ENCODE measurements at places on chromosomes 16 and 17.
A peak's percentile ranks its signal among the peaks of the same experiment; 100 is the strongest.

GRCh38 chr17:36856903-36857381, 80.3 kb upstream of the LHX1 start:
- peak; percentile 70 for DNase-seq

DNA sequence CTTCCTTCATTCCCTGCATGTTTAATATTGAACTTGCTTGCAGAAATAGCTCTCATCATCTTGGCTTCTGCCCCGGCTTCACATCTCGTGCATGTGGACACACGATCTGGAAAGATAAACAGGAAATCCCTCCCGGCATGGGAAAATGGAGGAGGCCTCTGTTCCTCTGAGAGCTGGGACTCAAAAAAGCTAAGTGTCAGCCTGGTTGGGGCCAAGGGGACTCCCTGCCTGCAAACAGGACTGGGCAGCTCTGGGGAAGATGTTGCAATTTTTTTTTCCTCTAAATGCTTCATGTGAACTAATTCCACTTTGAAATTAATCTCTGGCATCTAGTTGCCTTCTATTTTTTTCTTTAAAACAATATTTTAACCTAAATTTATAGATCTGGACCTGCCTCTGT, 24.8 kb downstream of the ITPRIPL2 start:
- DNase-seq, result no peak

GRCh38 chr17:17114592-17115225, 72.5 kb downstream of the MPRIP start:
- peak; percentile 19 for DNase-seq

DNA sequence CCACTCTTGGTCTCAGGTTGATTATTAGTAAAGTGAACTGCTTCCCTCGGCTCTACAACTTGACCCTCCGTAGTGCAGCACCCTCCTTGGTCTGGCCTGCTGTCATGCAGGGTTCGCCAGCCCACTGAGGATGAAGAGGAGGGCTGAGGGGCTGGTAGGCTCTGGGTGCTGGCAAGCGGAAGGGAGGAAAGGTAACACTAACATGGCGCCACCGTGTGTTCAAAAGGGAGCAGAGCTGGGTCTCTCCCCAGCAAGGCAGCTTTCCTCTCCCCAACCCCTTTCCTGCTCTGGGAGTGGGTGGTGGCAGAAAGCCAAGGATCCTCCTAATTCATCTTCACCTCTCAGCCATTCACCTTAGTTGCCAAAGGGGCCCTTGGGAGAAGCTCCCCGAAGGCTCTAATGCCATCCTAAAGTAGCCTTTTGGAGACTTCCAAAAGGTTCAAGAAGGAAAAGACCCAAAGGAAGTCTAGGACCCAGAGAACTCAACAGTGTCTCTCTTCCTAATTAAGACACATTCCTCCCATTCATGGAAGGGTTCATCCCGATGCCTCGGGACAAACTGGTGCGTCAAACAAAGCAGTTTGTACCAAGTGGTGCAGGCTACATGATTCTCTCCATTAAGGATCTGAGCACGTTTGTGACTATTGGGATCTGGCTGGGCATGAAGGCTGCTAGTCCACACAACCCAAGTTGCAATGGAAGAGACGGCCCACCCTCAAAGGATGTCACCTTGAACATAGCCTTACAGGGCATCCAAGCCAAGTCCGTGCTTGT, 90.8 kb upstream of the TOB1 start:
- peak; percentile 76 for DNase-seq

DNA sequence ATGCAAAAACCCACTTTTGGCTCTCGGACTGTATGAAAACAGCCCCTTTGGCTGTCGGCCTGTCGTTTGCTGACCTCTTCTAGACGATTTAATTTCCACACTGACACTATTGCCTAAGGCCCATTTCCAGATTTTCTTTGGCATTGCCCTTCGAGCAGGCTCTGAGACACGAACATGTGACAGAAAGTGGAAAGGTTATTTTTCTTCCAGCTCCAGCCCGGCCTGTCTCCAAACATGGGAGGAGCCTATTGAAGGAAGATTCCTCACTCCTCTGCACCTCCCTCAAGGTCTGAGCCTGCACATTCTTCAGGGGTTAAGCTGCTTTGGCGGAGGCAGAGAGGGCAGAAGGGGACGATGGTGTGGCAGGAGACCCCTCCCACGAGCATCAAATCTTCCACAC, 85.9 kb upstream of the FOXF1 start:
- no peak for DNase-seq

DNA sequence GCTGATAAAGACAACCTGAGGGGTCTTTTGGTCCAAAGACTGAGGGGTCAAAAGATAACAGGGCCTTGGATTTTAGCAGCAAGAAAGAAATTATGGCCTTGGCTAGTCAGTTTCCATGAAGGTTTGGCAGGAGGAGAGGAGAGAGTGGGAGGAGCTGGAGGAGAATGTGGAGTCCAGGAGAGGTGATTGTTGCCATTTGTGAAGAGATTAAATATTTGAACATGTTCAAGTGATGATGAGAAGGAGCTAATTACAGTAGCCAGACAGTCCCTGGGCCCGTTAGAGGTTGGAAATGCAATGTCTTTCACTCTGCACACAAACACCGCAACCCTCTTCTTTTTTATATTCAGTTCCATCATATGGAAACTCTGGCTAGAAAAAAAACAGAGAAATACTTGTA, 68.6 kb downstream of the TNRC6C start:
- DNase-seq, result peak; percentile 31

GRCh38 chr17:65527857-65528591, 33.4 kb downstream of the AXIN2 start:
- DNase-seq, result no peak

DNA sequence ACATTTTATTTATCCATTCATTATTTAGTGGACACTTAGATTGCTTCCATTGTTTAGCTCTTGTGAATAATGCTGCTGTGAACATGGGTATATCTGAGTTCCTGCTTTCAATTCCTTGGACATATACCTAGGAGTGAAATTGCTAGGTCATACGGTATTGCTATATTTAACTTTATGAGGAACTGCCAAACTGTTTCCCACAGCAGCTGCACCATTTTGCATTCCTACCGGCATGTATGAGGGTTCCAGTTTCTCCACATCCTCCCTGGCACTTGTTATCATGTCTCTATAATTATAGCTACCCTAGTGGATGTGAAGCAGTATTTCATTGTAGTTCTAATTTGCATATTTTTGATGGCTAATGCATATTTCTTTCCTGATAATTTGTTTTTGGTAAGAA, 23.7 kb upstream of the DRG2 start:
- no peak for DNase-seq

GRCh38 chr16:75789237-75789636, 62.9 kb upstream of the CPHXL start:
- peak; percentile 77 for DNase-seq

DNA sequence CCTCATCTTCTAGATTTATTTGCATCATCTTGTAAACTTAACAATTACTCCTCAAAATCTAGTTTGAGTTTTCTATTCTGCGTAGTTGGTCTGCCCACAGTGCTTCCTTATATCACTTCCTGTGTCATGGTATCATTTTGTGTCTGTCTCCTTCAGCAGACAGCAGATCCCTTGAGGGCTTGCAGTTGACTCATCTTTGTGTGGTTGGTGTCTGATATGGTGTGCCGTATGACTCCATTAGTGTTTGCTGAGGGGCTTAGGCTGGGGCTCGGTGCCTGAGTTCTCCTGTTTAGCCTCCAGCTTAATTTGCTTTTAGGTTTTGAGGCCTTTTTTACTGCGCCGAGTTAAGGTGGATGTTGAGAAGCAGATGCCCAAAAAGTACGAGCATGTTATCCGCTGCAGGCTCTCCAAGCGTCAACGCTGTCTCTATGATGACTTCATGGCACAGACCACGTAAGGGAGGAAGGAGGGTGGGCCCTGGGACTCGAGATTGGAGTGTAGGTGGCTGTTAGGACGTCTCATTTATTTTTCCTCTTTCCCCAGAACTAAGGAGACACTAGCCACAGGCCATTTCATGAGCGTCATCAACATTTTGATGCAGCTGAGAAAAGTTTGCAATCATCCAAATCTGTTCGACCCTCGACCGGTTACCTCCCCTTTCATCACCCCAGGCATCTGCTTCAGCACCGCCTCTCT, 16.9 kb downstream of the SRCAP start:
- no peak for DNase-seq

DNA sequence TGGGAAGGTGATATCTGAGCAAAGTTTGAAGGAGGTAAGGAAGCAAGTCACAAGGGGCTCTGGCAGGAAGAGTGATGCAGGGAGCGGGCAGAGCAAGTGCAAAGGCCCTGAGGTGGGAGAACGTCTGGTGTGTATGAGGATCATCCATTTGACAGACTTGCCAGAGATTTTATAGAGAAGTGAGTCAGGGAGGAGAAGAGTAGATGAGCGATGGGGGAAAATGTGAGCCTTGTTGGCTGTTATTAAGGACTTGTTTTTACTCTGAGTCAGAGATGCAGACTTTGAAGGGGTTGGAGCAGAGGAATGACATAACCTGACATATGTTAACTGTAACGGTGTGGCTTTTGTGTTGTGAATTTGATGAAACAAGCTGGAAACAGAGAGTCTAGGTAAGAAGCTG, 3.5 kb upstream of the CLEC10A start:
- DNase-seq, result no peak

GRCh38 chr17:35079547-35080423, 16.3 kb upstream of the RFFL start:
- no peak for DNase-seq

DNA sequence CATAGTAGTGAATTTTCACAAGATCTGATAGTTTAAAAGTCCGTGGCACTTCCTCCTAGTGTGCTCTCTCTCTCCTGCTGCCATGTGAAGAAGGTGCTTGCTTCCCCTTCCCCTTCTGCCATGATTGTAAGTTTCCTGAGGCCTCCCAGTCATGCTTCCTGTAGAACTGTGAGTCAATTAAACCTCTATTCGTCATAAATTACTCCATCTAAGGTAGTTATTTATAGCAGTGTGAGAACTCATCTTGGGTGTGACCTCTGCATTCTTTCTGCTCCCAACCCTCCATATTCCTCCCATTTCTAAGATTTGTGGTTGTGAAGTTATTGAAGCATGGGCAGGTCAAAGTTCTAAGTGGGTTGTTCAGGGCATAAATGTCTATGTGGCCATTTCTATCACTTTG, 62.1 kb upstream of the ADAMTS18 start:
- no peak for DNase-seq

DNA sequence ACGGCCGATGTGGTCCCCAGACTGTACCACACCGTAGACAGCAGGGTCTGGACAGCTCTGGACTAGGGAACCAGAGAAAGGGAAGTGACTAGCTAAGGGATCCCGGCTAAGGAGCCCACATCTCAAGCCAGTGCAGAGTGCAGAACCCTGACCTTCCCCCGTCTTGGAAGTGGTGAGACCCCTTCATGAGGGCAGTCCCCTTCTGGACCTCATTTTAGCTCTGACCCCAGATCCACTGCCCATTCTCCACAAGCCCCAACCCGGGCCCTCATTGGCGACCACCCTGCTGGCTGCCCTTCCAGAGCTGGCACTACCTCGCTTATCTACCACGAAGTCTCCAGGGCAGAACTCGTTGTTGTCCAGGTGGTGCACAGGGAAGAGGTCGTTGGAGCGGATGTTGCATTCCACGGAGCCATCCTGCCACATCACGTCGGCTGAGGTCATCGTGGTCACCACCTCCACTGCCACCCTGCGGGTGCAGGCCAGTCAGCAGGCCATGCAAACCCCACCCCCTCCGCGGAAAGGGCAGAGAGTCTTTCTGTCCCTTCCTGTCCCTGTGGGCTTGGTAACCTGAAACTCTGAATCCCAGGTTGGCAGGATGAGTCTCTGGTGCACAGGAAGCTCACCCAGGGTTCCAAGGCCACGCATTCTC, 14.2 kb downstream of the SPHK1 start:
- no peak for DNase-seq

GRCh38 chr16:23368469-23368868, 66.4 kb downstream of the SCNN1B start:
- DNase-seq, result no peak

DNA sequence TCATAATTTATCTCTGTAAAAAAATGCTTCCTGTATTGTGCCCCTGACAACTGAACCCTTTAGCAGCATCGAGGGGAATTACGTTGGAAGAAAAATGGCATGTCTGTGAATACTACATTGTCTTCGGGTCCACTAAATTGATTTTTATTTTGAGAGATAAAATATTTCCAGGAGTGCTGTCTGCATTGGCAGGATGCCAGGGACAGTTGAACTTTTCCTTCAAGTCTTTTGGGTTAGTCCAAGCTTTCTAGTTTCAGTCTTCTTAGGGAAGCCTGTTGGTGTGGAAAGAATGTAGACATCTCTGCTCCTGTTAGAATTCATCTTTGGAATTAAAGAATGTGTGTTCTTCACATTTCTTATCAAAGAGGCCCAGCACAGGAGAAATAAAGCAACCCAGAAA, 557.9 kb downstream of the TMEM114 start:
- no peak for DNase-seq

All from brain (organoid and tissue), 16 donors.